ENCODE measurements at places on chromosomes 3 and 15.

DNA sequence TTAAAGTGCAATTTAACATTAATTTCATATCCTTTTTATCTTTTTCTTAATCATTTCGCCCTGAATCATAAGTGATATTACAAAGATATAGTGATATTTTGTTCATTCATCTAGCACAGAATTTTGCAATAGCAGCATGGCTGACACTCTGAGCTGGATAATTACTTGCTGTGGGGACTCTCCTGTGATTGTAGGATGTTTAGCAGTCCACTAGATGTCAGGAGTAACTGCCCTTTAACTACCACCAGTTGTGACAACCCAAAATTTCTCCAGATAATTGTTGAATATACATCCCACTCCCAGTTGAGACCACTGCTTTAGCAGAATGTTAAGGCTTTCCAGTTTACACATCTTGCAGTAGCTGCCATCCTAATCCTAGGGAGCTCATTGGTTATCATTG is 196.8 kb upstream of the MBNL1 start:
- no peak for DNase-seq

GRCh38 chr15:97968380-97968779 is 7.9 kb downstream of the ARRDC4 start:
- DNase-seq, result no peak

- no peak for DNase-seq
These were observed 3.0 kb upstream of the MAP1A start for GRCh38 chr15:43514241-43515057.

GRCh38 chr15:45586601-45587094 is 531 bp upstream of the BLOC1S6 start:
- DNase-seq, result no peak

- no peak for DNase-seq
These were observed 65.4 kb downstream of the BDH1 start for GRCh38 chr3:197490098-197491058.

GRCh38 chr3:139016430-139017048 is 4.2 kb downstream of the PRR23B start:
- no peak for DNase-seq

DNA sequence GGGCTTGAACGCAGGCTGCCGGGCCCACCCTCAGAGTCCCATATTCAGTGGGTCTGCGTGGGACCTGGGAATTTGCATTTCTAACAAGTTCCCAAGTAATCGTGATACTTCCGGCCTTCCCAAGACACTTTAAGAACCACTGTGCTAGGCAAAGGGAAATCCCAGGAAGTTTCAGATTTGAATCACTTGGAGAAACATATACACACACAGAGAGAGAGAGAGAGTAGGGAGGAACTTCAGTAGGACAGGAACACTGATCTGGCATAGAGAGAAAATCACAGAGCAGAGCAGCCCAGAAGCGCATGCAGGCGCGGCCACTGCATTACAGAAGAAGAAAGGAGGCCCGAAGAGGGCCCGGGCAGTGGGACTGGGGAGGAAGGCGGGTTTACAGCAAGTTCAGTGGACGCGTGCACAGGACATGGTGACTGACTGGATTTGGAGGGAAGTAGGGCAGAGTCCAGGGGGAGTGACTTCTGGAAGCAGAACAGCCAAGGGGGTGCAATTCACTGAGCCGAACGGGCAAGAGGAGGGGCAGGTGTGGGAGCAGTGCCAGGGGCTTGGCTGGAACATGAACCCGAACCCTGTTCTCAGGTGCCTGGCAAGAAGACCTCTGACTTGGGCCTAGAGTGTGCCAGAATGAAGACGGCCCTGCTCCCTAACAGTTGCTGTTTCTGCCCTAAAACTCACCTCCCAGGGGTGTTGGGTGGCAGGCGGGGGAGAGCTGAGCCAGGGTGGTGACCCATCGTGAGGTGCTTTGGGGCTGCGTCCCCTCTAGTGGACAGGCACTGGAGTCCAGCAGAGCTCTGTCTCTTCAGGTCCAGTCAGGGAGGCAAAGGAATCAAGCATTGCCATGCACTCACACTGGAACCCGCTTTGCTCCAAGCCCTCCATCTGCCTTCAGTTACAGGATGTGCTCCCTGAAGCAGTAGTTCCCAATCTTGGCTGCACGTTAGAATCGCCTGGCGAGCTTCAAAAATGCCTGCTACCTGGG is 101.3 kb upstream of the HES1 start:
- no peak for DNase-seq

DNA sequence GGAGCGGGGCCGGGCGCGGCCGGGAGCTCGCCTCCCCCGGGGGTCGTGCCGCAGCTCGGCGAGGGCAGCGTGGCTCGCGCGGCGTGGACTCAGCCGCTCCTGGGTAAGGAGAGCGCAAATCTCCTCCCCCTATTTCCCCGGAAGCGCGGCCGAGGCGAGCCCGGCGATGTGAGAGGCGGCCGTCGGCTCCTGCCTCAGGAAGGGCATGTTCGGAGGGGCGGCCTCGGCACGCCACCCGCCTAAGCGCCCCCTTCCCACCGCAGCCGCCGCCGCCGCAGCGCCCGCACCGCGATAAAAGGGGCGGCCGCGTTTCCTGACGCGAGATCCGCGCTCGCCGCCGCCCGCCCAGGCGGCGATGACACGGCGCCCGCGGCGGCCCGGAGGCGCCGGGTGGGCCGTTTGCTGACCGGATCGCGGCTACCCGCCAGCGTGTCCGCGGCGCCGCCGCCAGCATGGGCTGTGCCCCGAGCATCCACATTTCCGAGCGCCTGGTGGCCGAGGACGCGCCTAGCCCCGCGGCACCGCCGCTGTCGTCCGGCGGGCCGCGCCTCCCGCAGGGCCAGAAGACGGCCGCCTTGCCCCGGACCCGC is at the start of gene PDE8A:
Gene PDE8A (plus strand): TSS at position 146 of the 590 bp plus-strand sequence. CDS start 307 bp downstream, at position 453.
- DNase-seq, result peak; percentile 32

GRCh38 chr3:80060664-80061063 is 292.9 kb upstream of the ROBO1 start:
- DNase-seq, result no peak

GRCh38 chr15:78351539-78351938 is 11.4 kb downstream of the CRABP1 start:
- no peak for DNase-seq

GRCh38 chr3:11739706-11740105 is 96.0 kb upstream of the VGLL4 start:
- DNase-seq, result no peak

DNA sequence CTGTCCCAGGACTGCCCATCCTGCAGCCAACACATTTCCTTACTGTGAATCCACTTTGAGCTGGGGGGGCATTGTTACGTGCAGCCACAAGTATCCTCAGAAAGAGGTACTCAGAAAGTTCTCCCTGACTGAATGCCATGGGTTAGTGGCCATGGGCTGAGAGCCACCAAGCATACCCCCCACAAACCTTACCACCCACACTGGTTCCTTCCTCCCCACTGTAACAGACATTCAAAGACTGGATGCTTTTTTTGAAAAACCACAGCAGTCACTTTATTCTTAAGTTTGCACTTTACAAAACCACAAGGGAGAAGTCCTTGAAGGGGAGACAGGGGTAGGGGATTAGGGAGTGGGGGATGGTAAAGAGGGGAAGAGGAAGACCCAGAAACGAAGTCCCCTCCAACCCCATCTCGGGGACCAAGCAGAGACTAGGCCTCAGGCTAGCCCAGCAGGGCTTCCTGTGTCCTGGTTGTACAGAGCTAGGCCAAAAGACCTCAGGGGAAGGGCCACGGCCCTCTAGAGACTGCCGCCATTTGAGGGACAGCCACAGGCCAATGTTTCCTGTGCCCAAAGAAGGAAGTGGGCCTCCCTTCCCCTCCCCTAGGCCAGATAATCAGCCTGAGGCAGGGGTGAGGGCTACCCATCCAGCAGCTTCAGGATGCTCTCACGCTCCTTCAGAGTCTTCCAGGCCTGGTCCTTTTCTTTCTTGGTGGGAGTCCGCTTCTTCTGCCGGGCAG is 10.1 kb upstream of the CAMK1 start:
- DNase-seq, result no peak

GRCh38 chr3:78825118-78825857 is 942.5 kb downstream of the ROBO1 start:
- no peak for DNase-seq

DNA sequence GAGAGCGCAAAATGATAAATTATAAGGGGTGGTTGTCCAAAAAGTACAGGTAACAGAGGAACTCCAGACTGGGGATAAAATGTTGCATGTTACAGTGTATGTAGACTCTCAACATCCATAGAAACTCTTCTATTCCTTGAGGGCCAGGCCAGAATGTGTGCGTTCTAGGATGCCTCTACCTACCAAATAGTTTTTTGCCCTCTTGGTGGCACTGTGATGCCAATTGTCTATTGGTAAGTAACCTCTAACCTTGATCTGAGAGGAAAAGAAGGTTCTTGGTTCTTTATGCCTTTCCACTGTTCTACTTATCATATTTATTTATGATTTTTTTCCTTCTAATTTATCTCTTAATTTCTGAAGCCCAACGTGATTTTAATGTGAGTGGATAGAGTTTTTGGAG is 424.6 kb downstream of the GRM7 start:
- no peak for DNase-seq

DNA sequence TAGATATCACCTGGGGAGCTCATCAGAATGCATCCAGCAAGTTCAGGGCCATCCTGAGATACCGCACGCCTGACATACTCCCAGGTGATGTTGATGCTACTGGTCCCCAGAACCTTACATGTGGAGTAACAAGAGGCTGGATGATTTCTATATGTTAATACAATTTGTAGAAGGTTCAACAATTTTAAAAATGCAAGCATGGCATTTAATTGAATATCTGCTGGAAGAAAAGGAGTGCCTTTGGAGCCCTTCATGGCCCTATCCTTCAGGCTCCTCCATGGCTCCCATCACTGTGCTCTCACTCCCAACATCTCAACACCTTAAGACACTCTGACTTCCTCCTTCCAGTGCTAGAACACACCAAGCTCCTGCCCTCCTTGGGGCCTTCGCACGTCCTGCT is 36.6 kb downstream of the LMCD1 start:
- no peak for DNase-seq

Measured in stimulated activated CD8-positive, alpha-beta memory T cell treated with anti-CD3 and anti-CD28 coated beads, Interleukin-12 subunit alpha, Interleukin-12 subunit beta, amount 100 ng/mL, for 1 hour (primary cell).